SJSA1 (cell line): ENCODE measurements at places on chromosomes 1 and 21. TPM values are rescaled to one million over a fixed set of nuclear protein-coding genes. Genes with fewer than 3 reads are reported as not detected.

DNA sequence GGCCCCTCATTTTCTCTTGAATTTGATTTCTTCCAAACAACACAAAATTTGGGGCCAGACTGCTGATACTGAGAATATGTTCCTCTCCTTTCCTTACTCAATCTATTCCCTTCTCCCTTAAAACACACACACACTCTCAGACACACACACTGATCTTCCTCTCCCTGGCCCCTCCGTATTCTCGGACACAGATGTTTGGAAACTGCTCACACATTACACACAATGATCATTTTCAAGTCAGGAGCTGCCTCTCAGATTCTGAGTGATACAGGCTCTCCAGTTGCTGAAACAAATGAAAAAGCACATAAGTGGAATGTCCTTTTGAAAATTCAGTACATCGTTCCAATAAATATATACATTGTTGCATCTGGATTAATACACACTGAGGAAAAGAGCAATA lies 161.3 kb downstream of the CLEC20A start:
- H3K27ac ChIP-seq = no peak overlapping the region
- H3K4me3 ChIP-seq = no peak overlapping the region
- no peaks in the 10 kb centered on the region for H3K27me3 ChIP-seq
- no peaks in the 10 kb centered on the region for H3K36me3 ChIP-seq

DNA sequence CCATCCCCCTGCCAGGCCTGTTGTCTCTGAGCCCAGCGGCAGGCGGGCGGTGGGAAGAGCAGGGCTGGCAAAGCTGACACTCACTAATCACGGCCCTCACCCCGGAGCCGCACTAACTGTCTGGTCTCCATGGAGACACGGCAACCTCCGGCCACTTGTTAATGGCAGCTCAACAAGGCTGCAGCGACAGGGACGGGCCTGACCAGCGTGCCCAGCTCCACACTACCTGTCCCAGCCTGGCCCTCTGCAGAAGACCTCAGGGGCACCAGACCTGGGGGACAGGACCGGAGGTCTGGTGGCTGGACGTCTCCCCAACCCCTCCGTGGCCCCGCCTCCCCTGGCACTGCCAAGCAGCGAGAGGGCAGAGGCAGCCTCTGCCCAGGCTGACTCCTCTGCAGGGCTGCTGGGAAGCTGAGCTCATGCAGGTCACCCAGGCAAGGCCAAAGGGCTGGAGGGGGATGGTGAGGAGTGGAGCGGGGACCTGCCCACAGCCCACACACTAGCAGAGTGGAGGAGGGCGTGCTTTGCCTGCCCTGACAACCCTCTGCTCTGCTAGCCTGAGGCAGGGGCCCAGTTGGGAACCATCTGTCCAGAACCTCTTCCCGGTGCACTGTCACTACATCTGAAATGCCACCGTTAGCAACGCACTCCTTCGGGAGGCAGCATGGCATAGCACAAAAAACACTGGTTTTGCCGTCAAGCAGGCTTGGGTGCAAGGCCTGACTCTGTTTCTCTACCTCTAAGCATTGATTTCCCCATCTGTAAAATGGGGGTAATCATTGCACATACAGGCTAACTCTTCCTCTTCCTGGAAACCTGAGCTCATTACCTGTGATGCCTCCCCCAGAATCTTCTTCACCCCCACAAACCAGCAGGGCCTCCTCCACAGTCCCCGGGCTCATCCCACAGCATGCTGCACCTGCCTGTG lies 29.6 kb upstream of the WASF2 start:
- no peak overlapping the region for H3K27ac ChIP-seq
- H3K4me1 ChIP-seq = no peaks in the 10 kb centered on the region
- no peaks in the 10 kb centered on the region for H3K36me3 ChIP-seq
- no peaks in the 10 kb centered on the region for H3K27me3 ChIP-seq
- no peak overlapping the region for H3K4me3 ChIP-seq

The SPRR5 gene
- not detected in 2 replicates for total RNA-seq

The KCNA3 gene
- not detected in 2 replicates for total RNA-seq

- no peak overlapping the region for H3K27ac ChIP-seq
- H3K36me3 ChIP-seq = no peaks in the 10 kb centered on the region
- no peaks in the 10 kb centered on the region for H3K4me1 ChIP-seq
These were observed 6.1 kb downstream of the BMP8A start for GRCh38 chr1:39497585-39497984.
